ENCODE measurements at places on chromosomes 2 and 18.

DNA sequence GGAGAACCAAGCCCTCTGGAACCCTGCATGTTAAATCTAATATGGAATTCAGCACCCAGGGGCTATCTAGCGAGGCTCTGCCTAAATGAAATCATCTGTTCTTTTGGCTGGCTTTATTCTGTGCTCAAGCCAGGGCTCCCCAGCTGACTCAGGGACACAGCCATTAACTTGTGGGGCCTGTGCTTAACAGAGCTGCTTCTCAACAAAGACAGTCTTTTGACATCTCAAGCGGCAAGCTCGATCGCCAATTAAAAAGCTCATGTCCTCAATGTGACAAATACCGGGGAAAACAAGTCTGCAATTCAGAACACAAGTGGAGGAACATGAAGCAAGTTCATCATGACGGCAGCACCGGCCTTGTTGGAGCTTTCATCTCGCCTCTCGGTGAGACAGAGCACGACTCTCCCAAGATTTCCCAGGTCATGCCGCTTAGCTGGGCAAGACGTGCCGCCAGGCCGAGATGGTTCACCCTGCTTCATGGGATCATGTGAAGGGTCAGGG lies 64.9 kb downstream of the KLHL29 start:
- no peak for DNase-seq

GRCh38 chr2:69848186-69848790 lies 18.8 kb downstream of the GMCL1 start:
- DNase-seq, result no peak

- DNase-seq, result peak; percentile 59
Measured at GRCh38 chr2:232897598-232898408, 27.7 kb downstream of the SNORC start.

DNA sequence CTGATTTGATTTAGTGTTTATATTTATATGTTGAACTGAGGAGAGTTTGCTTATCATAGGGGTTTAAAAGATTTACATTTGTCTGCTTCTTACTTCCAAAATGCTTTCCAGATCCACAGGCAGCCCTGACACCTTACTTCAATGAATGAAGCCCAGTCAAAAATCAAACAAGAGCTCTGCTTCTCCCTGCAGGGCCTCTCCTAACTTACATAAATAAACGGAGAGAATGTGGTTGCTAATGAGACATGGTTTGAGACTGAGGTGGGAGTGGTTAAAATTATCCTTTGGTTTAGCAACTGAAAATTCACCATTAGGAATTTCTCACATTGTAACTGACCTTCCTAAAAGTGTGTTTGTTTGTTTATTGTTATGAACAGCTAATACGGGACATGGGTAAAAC lies 612.3 kb upstream of the FANCL start:
- DNase-seq, result no peak

DNA sequence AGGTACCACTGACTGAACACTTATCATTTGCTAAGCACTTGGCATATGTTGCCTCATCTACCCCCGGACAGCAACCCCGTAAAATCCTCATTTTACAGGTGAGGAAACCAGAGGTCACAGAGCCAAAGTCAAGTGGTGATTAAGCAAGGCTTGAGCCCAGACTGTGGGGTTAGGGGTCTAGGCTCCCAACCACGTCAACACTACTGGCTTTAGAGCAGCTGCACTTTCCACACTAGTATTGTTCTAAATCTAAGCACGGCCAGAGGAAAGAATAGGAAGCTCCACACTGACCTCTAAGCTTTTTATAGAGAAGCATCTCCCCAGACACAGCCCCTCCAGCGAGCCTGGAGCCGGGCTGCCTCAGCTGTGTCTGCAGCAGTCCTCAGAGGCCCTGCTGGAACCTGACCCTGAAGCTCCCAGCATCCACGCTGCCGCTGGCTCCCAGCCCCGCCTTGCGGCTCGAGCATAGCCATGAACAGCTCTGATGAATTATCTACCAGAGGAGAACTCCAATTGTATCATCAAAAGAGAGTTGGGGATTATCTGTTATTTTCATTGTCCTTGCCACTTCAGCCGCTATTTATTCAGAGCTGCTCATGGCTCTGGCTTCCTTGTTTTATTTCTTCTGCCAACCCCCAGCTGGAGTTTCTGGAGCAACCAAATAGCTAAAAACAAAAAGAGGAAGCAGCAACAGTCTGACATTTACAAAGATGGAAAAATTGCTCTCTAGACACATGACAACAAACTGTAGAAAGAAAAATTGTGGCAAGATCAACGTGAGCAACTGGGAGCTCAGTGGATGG lies 62.2 kb upstream of the RTN4 start:
- no peak for DNase-seq

GRCh38 chr18:29164020-29164706 lies 987.2 kb upstream of the CDH2 start:
- no peak for DNase-seq

DNA sequence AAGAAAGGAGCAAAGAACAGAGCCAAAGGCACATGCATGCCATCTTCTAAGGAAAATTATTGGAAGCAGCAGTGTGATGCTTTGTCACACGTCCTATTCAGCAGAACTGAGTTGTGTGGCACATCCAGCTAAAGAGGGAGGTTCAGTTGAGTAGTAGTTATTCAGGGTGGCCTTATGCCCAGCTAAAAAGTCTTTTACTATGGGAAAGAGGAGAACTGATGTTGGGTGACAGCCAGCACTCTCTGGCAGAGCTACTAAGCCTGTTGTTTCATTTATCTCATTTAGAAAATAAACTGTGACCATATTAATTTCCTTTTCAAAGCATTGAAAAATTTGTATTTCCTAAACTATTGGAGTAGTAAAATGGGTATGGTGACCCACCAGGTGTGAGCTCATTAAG lies 18.5 kb downstream of the ITGA6 start:
- no peak for DNase-seq

- no peak for DNase-seq
Measured at GRCh38 chr18:37769826-37770225, 204.2 kb upstream of the CELF4 start.

- DNase-seq, result no peak
Measured at GRCh38 chr2:216031960-216032689, 18.8 kb upstream of the MREG start.

- DNase-seq, result no peak
Measured at GRCh38 chr2:8544171-8544785, 137.6 kb upstream of the ID2 start.

GRCh38 chr2:44674473-44675284 lies 266.8 kb upstream of the SIX3 start:
- no peak for DNase-seq

DNA sequence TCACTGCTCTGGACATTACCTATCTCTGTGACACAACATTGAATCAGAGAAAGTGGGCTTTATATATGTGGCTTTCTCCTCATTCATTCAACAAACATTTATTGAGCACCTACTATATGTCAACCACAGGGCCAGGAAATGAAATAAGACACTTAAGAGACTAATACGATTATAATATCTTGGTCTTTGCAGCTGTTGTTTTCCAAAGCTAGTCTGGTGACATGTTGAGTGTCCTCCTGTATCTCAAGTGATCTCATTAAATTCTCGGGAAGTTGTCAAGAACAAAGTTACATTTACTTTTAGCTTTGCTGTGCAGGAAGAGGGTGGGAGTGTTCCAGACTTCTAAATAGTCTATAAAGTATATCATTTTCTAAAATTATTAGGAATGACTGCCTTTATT lies 164.6 kb upstream of the SP5 start:
- DNase-seq, result no peak

GRCh38 chr2:49032126-49032525 lies 122.2 kb downstream of the FSHR start:
- DNase-seq, result no peak

GRCh38 chr2:16126517-16127275 lies 186.3 kb downstream of the MYCN start:
- no peak for DNase-seq

- no peak for DNase-seq
Measured at GRCh38 chr2:112339986-112340385, 64.6 kb downstream of the ZC3H6 start.

- no peak for DNase-seq
Measured at GRCh38 chr2:14189929-14190328, 442.6 kb upstream of the LRATD1 start.

DNA sequence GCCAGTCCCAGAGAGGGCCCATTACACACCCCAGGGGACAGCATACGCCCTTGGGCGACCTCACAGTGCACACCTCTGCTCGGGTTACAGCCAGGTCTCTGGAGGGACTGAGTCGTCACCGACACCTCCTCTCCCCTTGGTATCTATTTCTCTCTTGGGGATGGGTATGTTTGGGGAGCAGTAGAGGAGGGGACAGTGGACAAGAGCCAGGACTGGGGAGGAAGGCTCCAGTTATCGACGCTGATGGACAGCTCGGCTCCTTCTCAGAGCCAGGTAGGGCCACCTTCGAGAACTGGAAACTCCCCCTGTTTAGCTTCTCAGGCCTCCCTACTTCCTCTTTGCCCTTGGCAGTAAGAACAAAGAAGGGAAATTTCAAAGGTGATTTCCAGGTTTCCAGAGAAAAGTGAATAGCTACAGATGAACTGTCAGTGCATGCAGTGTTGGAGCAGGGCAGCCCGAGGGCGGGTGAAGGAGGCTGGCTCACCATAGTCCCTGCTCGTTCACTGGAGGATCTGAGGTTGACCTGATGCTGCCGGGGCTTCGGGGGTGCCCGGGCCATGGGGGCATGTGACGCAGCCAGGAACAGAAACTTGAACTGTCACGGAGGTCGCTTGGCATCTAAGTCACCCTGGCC lies 4.4 kb upstream of the SEMA4C start:
- no peak for DNase-seq

DNA sequence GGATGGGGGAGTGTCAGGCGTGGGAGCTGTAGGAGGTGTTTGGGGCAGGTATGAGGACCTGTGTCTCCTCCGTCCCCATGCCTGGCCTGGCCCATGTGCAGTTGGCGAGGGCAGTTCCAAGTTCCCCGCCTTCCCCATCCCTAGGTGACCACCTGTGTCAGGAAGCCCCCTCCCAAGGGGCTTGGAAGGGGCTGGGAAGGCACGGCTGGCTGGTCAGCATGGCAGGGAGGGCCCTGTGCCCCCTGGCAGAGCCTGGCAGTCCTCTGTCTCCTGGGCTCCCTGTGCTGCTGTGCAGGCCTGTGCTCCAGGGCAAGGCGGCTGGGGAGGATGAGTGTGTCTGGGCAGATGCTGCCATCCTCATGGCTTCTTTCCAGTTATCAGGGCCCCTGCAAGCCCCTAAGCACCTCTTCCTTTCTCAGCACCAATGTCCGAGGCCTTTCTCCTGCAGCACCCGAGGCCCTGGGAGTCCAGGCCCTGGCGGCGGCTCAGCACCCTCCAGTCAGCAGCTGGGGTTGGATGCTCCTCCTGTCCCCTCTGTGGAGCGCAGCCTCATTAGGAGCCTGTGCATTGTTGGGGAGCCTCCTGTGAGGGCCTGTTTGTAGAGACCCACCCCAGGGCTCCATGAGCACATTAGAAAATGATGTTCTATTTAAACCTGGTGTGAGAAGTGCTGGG lies 101.7 kb downstream of the FAM210A start:
- DNase-seq, result no peak

GRCh38 chr2:172350839-172351479 lies 76.4 kb upstream of the ITGA6 start:
- no peak for DNase-seq

- no peak for DNase-seq
Measured at GRCh38 chr2:235463893-235464292, 29.9 kb upstream of the AGAP1 start.

- no peak for DNase-seq
Measured at GRCh38 chr2:184637781-184638180, 39.5 kb downstream of the ZNF804A start.

GRCh38 chr18:76875390-76876325 lies 53.3 kb downstream of the ZNF236 start:
- no peak for DNase-seq

DNA sequence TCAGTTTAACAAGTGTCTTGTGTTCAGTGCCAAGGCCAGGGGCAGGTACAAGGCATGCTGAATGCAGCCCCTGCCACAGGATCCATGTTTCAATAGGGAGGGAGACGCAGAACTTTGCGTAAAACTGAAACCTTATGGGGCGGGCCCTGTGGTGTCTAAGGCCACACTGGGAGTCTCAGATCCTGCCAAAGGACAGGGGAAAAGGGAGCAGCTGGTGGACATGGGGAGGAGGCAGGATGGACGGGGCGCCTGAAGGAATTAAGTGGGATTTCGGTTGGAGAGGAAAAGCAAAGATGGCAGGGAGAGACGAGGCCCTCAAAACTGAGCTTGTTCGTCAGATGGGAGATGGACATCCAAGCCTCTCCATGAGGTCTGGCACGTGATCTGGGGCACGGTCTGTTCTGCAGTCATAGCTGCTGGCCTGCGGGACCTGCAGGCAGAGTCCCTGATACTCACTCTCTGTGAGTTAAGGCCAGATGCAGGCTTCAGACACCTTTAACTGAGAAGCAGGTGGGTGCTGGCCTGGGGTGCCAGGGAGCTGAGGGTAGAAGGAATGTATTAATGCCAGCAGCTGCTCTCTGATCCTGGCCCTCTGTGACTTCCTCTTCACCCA lies 48.8 kb downstream of the TCF7L1 start:
- DNase-seq, result no peak

DNA sequence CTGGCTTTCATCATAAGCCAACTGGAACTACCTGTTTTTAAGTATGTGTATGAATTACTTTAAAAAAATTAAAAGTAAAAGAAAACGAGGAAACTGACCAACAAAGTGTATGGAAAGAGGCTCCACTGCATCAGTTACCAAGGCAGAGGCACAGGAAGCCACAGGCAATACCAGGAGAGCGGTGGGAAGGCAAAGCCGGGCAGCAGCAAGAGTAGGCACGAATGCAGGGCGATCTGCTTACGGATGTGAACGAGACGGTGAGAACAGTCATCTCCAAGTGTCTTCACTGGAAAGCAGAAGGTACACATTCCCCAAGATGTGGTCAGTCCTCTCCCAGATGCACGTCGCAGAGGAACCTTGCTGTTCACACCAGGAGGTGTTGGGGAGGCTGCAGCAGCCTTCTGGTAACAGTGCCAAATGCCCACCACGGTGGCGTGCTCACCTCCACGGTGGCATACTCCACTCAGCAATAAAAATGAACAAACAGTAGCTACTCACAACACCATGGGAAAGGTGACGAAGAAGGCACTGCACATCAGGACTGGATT lies 43.1 kb downstream of the HS6ST1 start:
- DNase-seq, result no peak

GRCh38 chr18:69353023-69353422 lies 47.7 kb upstream of the DOK6 start:
- DNase-seq, result no peak

DNA sequence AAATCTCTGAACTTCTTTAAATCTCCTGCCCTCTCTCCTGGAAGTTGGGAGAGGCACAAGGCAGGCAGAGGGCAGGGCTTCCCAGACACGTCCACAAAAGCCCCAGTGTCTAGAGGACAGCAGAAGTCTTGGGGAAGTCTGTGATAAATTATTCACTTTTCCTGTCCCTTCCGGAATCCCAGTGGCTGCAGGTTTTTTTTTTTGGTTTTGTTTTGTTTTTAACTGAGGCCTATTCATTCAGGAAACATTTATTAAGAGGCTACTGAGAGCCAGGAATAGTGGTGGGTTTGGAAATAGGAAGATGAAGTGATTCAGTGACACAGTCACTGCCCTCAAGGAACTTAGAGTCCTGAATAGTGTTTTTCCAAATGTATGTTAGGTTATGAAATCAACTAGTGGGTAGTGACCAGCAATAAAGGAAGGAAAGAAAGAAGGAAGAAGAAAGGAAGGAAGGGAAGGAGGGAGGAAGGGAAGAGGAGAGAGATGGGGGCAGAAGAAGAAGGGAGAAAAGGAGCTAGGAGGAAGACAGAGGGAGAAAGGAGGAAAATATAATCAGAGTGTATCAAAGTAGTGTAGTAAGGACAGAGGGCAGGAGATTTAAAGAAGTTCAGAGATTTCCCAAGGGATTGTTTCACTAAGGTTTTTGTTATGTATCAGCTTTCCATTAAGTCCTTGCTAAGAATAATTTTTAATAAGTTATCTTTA lies 98.9 kb upstream of the ZFP36L2 start:
- no peak for DNase-seq

Data from activated CD8-positive, alpha-beta memory T cell treated with anti-CD3 and anti-CD28 coated beads for 24 hours (primary cell).